ENCODE measurements at places on chromosomes 4 and X. TPM values are rescaled to one million over a fixed set of nuclear protein-coding genes. Genes with fewer than 3 reads are reported as not detected.

GRCh38 chrX:56800307-56800706 lies 71.3 kb downstream of the NBDY start:
- H3K4me3 ChIP-seq = peak overlapping the region; percentile 61
- no peaks in the 10 kb centered on the region for H3K27me3 ChIP-seq
- peaks cover 51% of the 10 kb centered on the region for H3K4me1 ChIP-seq
- DNase-seq = no peak

DNA sequence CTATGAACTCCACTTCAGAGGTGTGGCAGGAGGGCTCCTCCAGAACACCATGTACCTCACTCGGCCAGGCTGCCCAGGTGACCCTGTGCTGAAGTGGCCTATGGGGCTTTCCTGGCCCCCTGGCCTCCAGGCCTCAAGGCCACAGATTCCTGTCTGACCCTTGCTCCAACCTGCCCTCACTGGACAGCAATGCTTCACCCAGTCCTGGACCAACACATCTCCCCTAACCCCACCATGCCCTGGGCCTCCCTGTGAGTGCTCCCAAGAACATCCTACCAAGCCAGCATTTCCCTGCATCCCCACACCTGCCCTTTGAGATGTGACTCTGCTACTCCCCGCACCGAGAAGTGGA lies 10.5 kb downstream of the ZFYVE28 start:
- H3K36me3 ChIP-seq = no peaks in the 10 kb centered on the region
- H3K4me1 ChIP-seq = peaks cover 47% of the 10 kb centered on the region
- H3K4me3 ChIP-seq = no peak overlapping the region
- H3K27ac ChIP-seq = peak overlapping the region; percentile 38

- H3K4me1 ChIP-seq = no peaks in the 10 kb centered on the region
- no peaks in the 10 kb centered on the region for H3K36me3 ChIP-seq
- H3K27ac ChIP-seq = no peak overlapping the region
- no peak for DNase-seq
- no peaks in the 10 kb centered on the region for H3K27me3 ChIP-seq
Measured at GRCh38 chrX:143437439-143437838, 79.8 kb downstream of the SPANXN3 start.

Gene MGARP
- 0.35 TPM for total RNA-seq

DNA sequence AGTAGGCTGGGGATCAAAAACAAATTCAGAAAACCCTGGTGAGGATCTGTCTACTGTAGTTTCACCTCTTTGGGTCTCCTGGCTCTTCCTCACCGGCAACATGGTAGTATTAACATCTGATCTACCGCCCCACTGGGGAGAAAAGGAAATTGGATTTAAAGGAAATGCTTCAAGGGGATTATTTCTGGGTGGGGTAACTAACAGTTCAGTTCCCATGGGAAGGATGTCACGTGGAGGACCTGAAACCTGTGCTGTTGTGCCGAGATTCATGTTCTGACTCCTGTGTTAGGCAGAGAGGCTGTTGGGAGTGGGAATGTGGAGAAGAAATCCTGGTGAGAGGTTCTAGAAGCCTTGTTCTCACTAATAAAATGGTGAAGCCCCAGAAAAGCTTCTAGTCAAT lies 254.4 kb downstream of the BCOR start:
- no peaks in the 10 kb centered on the region for H3K4me1 ChIP-seq
- no peaks in the 10 kb centered on the region for H3K36me3 ChIP-seq
- no peak overlapping the region for H3K27ac ChIP-seq
- no peak overlapping the region for H3K4me3 ChIP-seq
- H3K27me3 ChIP-seq = no peaks in the 10 kb centered on the region

Gene TKTL2
- total RNA-seq = not detected

- H3K27me3 ChIP-seq = no peaks in the 10 kb centered on the region
- H3K4me1 ChIP-seq = no peaks in the 10 kb centered on the region
- H3K36me3 ChIP-seq = no peaks in the 10 kb centered on the region
Measured at GRCh38 chr4:149344436-149344835, 471.2 kb downstream of the IQCM start.

GRCh38 chr4:53484911-53485657 lies 106.2 kb downstream of the LNX1 start:
- no peaks in the 10 kb centered on the region for H3K4me1 ChIP-seq
- no peak overlapping the region for H3K4me3 ChIP-seq
- H3K27ac ChIP-seq = no peak overlapping the region

Gene ANXA3
- 1.0 TPM for total RNA-seq

- no peaks in the 10 kb centered on the region for H3K4me1 ChIP-seq
- DNase-seq = no peak
- H3K27me3 ChIP-seq = no peaks in the 10 kb centered on the region
Measured at GRCh38 chr4:40948014-40948413, 198.3 kb downstream of the NSUN7 start.

- H3K27me3 ChIP-seq = no peaks in the 10 kb centered on the region
- no peaks in the 10 kb centered on the region for H3K4me1 ChIP-seq
- DNase-seq = no peak
Measured at GRCh38 chr4:65265526-65265925, 404.8 kb downstream of the EPHA5 start.

Gene GNRHR
- not detected for total RNA-seq

- H3K27me3 ChIP-seq = peaks cover 2% of the 10 kb centered on the region
- H3K4me1 ChIP-seq = no peaks in the 10 kb centered on the region
- H3K4me3 ChIP-seq = no peak overlapping the region
- no peak for DNase-seq
- no peaks in the 10 kb centered on the region for H3K36me3 ChIP-seq
- no peak overlapping the region for H3K27ac ChIP-seq
Measured at GRCh38 chr4:100421361-100421978, 96.4 kb downstream of the EMCN start.

Gene ARHGEF38
- not detected for total RNA-seq

DNA sequence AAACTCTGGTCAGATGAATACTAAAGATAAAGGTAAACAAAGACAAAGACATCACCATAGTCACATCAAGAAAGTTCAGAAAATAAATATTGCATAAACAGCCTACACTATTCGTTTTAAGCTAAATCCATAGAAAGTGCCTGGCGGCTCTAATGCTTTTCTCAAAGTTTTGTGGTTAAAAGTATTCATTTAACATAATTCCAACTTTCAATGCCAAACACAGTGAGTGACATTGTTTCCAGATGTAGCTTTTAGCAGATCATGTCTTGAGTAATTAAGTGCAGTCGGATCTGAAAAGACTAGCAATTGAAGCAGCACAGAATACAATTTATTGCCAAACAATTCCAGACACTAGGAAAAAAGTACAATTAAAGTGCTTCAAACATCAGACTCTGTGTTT lies 287.1 kb upstream of the ADGRL3 start:
- H3K27ac ChIP-seq = no peak overlapping the region
- no peaks in the 10 kb centered on the region for H3K36me3 ChIP-seq
- no peaks in the 10 kb centered on the region for H3K4me1 ChIP-seq
- no peak for DNase-seq

DNA sequence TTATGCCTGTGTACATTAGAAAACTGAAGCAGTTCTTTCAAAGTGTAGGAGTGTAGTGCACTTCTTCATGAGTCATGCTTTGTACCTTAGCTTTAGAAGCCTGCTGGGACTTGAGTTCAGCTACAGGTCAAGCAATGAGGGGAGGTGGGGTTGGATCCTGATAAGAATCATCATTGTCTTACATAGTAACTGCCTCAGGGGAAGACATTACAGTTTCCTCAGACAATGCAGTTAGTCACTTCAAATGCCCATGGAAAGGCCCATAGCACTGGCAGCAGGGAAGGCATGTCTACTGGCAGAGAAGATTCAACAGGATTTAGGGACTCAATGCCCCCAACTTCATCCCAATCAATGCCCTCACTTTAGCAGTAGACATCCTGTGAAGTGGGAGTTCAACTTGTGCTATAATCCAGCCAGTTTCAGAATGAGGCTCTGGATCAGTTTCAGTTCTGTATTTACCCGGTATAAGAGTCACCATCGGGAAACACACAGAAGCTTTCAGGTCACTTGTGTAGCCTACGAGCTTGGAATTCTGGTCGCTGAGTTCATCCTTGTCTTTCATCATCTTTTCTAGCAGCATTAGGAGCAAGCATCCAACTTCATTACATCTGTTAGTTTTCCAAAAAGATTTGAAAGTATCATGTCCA lies 1216.5 kb downstream of the RAPGEF2 start:
- H3K4me3 ChIP-seq = no peak overlapping the region
- DNase-seq = no peak
- no peaks in the 10 kb centered on the region for H3K27me3 ChIP-seq
- H3K36me3 ChIP-seq = no peaks in the 10 kb centered on the region
- no peaks in the 10 kb centered on the region for H3K4me1 ChIP-seq
- H3K27ac ChIP-seq = no peak overlapping the region

DNA sequence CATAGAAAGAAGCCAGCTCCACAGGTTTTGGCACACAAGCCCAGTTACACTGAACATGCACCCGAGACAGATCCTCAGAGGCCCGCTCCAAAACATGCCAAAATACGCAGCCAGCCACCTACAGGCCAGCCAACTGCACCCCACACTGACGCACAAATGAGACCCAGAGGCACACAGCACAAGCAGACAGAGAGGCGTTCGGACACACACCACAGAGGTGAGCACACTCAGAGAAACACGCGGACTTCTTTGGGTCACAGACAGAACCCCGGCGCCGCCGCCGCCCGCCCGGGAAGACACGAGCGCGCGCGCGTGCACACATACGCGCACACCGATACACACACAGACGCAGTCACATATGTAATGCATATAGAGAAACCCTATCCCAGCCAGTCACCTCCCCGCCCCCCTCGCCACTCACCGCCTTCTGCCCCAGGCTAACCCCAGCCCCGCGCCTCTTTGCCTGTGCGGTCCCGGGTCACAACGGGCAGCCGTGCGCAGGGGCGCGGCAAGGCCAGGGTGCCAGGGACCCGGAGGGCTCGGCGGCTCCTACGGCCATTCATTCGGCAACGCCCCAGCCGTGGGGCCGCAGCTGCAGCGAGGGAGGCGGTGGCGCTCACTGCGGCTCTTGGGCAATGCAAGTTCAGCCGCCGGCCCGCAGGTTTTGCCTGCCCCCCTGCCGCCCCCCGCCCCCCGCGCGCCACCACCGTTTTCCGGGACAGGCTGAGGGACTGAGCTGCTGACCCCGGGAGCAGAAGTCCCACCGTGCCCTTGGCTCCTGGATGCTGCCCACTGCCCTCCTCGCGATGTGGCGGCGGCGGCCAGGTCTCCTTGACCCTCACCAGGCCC lies 553 bp downstream of the SEPTIN6 start:
- peak overlapping the region; percentile 98 for H3K4me3 ChIP-seq
- peak; percentile 81 for DNase-seq
- H3K27me3 ChIP-seq = no peaks in the 10 kb centered on the region
- peaks cover 11% of the 10 kb centered on the region for H3K4me1 ChIP-seq
- H3K27ac ChIP-seq = peak overlapping the region; percentile 98
- peaks cover 17% of the 10 kb centered on the region for H3K36me3 ChIP-seq

DNA sequence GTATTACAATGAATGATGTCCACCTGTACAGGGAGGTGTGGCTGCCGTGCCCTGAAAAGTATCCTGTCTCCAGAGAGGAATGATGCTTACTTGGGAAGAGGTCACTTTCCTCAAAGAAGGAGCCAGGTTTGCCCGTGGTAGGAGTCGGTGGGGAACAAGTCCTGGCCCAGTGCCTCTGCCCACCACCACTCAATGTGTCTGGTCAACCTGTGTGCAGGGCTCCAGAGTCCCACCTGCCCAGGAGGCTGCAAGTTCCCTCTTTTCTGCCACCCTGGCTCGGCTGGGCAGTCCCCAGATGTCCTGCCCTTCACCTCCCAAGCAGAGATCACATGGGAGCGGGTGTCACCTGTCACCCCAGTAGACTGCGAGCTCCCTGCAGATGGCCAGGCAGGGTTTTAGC lies 75.4 kb upstream of the C4orf50 start:
- H3K4me3 ChIP-seq = no peak overlapping the region
- no peak for DNase-seq
- no peaks in the 10 kb centered on the region for H3K36me3 ChIP-seq
- H3K4me1 ChIP-seq = no peaks in the 10 kb centered on the region
- no peaks in the 10 kb centered on the region for H3K27me3 ChIP-seq

Gene XK
- total RNA-seq = not detected

DNA sequence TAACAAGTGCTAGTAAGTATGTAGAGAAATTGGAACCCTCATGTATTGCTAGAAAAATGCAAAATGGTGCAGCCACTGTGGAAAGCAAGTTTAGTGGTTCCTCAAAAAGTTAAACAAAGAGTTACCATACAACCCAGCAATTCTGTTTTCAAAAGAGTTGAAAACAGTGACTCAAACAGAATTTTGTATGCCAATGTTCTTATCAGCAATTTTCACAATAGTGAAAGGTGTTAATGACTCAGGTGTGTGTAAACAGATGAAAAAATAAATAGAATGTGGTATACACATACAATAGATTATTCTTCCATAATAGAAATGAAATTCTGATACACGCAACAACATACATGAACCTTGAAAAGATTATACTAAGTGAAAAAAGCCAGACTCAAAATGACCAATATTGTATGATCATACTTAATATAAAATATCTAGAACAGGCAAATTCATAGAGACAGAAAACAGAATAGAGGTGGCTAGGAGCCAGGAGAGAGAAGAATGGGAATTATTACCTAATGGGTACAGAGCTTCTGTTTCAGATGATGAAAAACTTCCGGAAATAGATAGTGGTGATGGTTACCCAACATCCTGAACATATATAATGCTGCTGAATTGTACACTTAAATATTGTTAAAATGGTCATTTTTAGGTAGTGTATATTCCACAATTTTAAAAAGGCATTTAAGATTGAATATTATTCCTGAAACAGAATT lies 51.6 kb downstream of the WDFY3 start:
- no peak for DNase-seq
- H3K4me3 ChIP-seq = no peak overlapping the region
- H3K36me3 ChIP-seq = no peaks in the 10 kb centered on the region
- H3K27ac ChIP-seq = no peak overlapping the region
- H3K27me3 ChIP-seq = peaks cover 2% of the 10 kb centered on the region
- no peaks in the 10 kb centered on the region for H3K4me1 ChIP-seq

GRCh38 chrX:110665223-110666002 lies 130.2 kb downstream of the CHRDL1 start:
- no peaks in the 10 kb centered on the region for H3K27me3 ChIP-seq
- H3K36me3 ChIP-seq = no peaks in the 10 kb centered on the region
- H3K27ac ChIP-seq = no peak overlapping the region

Gene SLC4A4
- 0.16 TPM for total RNA-seq

DNA sequence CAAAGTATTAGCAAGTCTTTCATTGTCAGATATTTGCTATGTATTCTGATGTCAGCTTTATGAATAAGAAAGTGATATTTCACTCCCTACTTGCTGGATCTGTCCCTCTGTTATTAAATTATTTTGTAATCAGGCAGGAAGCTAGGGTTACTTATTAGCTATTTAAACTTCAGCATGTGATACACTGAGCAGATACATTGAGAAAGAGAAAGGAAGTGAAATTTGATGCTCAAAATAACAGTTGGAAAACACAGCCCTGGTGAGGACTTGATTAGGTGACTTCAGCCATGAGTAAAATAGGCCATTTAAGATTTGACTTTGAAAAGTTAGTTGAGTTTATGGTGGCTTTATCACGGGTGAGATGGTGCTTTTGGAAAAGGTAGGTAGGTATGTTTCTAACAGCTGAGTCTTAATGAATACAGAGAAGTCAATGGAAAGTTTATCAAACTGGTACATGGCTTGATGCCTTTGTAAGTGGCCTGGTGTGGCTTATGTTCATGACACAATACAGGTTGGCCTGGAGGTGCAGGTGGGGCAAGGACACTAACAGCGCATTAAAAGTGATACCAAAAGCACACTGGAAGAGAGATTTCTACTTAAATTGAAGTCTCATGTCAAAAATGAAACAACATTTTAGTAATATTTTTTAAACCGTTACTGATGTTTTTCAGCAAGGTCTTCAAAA lies 321.2 kb upstream of the SPOCK3 start:
- DNase-seq = no peak
- no peaks in the 10 kb centered on the region for H3K36me3 ChIP-seq
- no peak overlapping the region for H3K4me3 ChIP-seq
- no peak overlapping the region for H3K27ac ChIP-seq

GRCh38 chrX:130974323-130974722 lies 71.3 kb upstream of the ENOX2 start:
- no peaks in the 10 kb centered on the region for H3K36me3 ChIP-seq
- H3K27me3 ChIP-seq = no peaks in the 10 kb centered on the region
- no peak overlapping the region for H3K4me3 ChIP-seq
- H3K4me1 ChIP-seq = no peaks in the 10 kb centered on the region

All from activated CD4-positive, alpha-beta T cell treated with anti-CD3 and anti-CD28 coated beads for 36 hours (primary cell).